ENCODE measurements at places on chromosomes 2 and 18.

DNA sequence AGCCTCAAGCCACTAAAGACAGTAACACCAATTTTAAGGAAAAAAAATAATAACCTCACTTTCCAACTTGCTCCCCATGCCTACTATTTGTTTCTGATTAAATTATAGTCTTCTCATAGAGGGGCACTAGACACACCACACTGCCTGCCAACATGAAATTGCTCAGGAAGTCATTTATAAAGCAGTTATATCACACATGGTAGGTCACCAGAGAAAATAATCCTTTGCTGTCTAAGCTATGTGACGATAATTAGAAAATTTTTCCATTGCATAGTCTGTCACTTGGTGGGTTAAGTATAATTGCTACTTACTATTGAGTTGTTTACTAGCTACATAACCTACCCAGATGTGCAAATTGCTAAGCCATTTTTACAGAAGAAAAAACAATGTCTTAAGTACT is 85.2 kb downstream of the INO80D start:
- DNase-seq, result no peak

DNA sequence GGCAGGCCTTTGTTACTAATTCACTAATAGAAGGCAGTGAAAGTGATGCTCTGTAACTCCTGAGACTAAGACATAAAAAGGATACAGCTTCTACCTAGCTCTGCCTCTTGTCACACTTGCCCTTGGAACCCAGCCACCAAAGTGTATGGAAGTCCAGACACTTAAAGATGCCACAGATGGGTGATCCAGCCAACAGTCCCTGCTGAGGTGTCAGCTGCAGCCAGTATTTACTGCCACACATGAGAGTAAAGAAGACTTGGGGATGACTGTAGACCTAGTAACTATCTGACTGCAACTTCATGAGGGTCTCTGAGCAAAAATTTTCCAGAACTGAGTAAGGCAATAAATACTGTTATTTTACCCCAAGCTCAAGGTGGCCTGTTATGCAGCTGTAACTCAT is 8.8 kb downstream of the IMMT start:
- no peak for DNase-seq

- DNase-seq, result no peak
These were observed at the start of gene SLC38A11 for GRCh38 chr2:164954954-164955701. SLC38A11 (minus strand) TSS chr2:164955525; CDS start chr2:164955247, 278 bp downstream.

- DNase-seq, result no peak
These were observed 4.9 kb downstream of the RALB start for GRCh38 chr2:120257522-120257921.

DNA sequence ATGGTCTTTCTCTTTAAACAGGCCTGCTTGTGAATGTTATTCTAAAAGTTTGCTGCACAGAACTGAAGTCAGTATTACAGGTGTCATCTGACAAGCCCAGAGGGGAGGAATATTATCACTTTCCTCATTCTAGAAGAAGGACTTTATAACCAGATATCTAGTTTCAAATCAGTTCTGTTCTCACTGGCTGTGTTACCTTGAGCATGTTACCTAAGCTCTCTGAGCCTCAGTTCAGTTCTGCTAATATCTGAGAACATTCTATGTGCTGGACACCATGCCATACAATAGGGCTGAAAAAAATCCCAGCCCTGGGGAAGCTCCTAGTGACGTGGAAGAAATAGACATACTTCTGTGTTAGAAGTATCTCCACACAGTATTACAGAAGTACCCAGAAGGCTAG is 27.9 kb downstream of the MAPRE3 start:
- no peak for DNase-seq

DNA sequence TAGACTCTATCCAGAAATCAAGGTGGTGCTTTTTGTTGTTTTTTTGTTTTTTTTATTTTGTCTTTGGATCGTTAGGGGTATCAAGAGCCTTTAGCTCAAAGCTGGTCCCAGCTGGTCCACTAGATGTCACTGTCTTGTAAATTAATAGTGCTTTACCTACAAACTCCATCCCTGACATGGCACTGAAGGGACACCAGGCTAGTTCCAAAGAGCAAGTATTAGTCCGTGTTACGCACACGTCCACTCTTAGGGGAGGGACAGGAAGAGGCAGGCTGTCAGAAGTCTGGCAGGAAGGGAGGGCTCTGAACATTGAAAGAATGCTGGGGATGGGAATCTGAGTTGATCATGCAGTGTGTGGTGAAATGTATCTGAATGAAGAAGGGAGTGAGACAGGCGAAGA is 85.9 kb upstream of the CCBE1 start:
- DNase-seq, result no peak

- peak; percentile 53 for DNase-seq
These were observed 46.0 kb upstream of the SERTAD2 start for GRCh38 chr2:64699712-64700111.

- no peak for DNase-seq
These were observed 240.2 kb downstream of the TGIF1 start for GRCh38 chr18:3689986-3690763.

GRCh38 chr2:46811379-46812310 is 104.0 kb downstream of the MCFD2 start:
- DNase-seq, result no peak

- no peak for DNase-seq
These were observed 56.5 kb upstream of the ACSL3 start for GRCh38 chr2:222804351-222804750.

- no peak for DNase-seq
These were observed 552.5 kb upstream of the CRIM1 start for GRCh38 chr2:35803126-35803525.

DNA sequence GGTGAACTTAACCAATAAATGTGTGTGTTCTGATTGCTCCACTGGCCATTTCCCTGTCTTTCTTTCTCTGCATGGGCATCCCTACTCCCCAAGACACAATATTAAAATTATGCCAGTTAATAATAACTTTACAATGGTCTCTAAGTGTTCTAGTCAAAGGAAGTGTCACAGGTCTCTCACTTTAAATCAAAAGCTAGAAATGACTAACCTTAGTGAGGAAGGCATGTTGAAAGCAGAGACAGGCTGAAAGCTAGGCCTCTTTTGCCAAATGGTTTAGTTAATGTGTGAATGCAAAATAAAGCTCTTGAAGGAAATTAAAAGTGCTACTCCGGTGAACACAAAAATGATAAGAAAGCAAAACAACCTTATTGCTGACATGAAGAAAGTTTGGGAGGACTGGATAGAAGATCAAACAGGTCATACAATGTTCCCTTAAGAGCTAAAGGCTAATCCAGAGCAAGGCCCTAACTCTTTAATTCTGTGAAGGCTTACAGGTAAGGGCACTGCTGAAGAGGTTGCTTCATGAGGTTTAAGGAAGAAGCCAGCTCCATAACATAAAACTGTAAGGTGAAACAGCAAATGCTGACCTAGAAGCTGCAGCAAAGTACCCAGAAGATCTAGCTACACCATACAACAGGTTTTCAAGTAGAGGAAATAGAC is 44.0 kb upstream of the ARHGAP15 start:
- no peak for DNase-seq

- DNase-seq, result no peak
These were observed 1377.0 kb downstream of the SUCLG1 start for GRCh38 chr2:83081826-83082690.

- no peak for DNase-seq
These were observed 50.4 kb downstream of the PTPN4 start for GRCh38 chr2:119810049-119810630.

GRCh38 chr18:46484971-46485370 is 172.0 kb downstream of the LOXHD1 start:
- DNase-seq, result no peak

GRCh38 chr2:134576478-134576877 is 142.3 kb downstream of the TMEM163 start:
- DNase-seq, result peak; percentile 12

GRCh38 chr2:197500503-197501131 is 438 bp downstream of the HSPE1 start:
- DNase-seq, result no peak

- no peak for DNase-seq
These were observed 85.8 kb upstream of the SETBP1 start for GRCh38 chr18:44594799-44595467.

GRCh38 chr2:71670430-71670795 is 217.1 kb downstream of the DYSF start:
- DNase-seq, result no peak

GRCh38 chr18:31490387-31490786 is 7.6 kb upstream of the DSG2 start:
- DNase-seq, result no peak

DNA sequence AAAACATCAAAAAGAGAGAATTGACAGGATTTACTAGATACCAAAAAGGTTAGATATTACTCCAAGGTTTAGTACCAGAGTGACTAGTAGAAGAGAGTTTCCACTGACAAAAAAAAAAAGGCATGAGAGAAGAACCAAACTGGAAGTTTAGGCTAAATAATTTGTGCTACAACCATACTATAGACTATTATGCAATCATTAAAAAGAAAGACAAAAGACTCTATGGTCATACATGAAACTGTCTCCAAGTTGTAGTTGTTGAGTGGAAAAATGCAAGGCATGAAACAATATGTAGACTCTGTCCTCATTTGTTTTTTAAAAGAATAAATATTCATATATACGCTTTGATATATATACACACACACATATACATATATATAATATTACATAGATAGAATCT is 1.7 kb upstream of the EXOC6B start:
- DNase-seq, result no peak

DNA sequence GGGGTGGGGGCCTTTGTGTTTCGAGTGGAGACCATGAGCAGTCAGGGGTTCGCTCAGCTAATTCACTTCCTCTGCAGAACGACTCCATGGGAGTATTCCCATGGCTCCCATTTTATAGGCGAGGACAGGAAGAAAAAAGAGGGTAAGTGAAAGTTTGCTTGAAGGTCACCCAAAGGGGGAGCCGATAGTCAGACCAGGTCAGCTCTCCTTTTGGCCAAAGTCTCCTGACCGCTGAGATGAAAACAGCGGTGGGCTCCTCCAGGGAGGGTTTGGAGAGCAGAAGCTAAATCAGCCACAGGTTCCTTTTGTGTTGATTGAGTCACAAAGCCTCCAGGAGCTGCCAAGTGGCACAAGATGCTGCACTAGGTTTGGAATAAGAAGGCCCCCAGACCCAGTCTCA is 34.1 kb upstream of the CTAGE1 start:
- DNase-seq, result no peak

- no peak for DNase-seq
These were observed 635.8 kb downstream of the DSC3 start for GRCh38 chr18:30406728-30407127.

DNA sequence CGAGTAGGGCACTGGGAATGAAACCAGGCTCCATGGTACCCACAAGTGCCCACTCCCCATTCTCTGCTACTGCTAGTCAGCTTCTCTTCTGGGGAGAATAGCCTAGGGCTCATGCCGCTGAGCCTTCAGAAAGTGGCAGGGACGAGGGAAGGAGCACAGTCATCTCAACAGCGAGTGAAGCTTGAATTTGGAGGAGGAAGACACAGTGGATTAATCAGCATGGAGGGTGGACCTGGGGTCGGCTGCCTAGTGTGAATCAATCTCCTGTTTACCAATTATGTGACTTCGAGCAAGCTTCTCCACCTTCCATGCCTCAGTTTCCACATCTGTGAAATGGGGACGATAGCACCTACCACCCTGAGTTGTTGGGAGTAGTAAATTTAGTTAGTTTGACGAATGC is 157.0 kb downstream of the SEPTIN10 start:
- no peak for DNase-seq

DNA sequence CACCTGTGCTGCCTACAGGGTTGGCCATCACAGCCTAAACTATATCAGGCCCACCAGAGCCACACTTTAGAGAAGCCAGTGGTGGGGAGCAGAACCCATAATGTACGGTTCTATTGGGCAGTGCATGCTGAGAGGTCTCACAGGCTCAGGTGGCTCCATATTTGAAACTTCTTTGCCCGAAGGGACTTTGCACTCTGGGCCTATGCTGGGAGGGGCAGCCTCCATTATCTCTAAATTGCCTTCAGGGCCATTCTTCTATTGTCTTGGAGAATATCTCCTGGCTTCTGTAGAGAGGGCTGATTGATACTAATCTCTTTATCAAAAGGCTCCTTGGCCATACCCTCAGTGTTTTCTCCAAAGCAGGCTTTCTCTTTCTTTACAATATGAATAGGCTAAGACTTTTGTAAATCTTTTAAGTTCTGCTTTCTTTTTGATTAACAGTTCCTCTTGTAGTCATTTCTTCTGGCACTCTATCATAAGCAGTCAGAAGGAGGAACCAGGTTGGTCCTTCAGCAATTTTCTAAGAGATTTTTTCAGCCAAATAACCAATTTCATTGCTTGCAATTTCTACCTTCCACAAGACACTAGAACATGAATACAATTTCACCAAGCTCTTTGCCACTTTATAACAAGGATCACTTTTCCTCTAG is 44.5 kb downstream of the RPE start:
- no peak for DNase-seq

DNA sequence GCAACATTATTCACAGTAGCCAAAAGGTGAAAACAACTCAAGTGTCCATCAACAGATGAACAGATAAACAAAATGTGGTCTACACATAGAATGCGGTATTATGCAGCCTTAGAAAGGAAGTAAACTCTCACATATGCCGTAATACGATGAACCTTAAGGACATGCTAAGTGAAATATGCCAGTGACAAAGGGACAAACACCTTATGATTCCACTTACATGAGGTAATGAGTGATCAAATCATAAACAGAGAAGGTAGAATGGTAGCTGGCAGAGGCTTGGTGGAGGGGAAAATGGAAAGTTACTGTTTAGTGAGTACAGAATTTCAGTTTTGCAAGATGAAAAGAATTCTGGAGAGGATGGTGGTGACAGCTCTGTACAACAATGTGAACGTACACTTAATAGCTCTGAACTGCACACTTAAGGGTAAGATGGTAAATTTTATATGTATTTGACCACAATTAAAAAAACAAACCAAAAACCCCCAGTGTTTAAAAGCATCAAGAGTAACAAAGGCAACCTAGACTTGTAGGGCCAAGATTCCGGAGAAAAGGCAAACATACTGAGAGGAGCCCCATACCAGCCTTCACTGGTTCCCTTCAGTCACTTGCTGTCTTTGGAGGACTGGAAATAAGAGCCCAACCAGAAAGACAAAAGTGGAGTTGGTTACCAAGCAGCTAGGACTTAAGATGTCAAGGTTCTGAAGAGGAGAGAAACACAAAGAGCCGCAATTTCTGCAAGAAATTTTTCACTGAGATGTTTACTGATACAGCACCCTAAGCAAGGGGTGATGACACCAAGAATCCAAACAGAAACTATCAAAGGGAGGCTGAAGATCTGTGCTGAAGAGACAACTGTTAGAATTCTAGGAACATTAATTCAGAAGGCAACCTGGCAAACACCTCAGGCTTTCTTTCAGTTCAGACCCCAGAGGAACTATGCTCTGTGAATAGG is 61.3 kb downstream of the CUL3 start:
- no peak for DNase-seq

DNA sequence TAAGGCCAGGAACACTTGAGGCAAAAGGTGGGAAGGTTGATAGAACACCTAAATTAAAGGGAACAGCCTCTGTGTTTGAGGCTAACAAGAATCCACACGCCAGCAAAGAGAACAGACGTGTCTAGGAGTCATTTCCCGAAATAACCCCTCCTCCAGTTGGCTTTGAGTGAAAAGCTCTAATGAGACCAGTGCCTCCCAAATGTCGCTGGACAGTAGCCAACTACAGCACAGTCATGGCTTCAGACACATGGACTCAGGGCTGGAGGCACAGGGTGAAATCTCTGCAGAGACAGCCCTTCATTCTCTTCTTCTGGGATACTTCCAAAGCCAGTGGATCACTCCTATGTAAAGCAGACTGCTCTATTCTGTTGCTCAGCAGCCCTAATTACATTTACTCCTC is 49.6 kb downstream of the SOWAHC start:
- DNase-seq, result no peak

GRCh38 chr2:119721462-119721861 is 38.3 kb upstream of the PTPN4 start:
- DNase-seq, result no peak
